ENCODE measurements at places on chromosomes 13 and 19. TPM values are rescaled to one million over a fixed set of nuclear protein-coding genes. Genes with fewer than 3 reads are reported as not detected.

DNA sequence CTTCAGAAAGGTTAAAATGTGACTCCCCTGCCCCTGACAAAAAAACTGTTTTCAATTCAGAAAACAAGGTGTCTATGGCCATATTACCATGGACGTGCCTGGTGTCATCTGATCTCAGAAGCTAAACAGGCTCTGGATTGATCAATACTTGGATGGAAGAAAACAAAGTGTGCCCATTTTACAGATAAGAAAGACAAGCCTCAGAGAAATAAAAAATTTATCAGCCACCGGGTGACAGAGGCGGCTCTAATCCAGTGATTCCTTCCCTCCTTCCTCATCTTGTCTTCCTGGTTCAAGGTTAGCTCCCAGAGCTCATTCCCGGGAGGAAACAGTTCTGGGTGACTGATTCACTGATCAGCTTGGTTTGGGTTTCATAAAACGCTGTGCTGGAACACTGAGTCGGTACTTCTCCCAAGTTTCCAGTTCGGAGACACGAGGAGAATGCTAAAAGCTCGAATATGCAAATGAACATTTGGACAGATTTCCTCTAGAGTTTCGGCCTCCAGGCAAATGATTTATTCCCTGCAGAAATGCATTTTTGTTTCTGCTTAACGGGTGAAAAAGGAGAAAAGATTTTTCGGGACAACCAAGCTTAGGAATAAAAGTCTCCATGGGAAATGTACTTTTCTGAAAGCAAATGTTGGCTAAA, 211.2 kb downstream of the UQCRFS1 start:
- DNase-seq = no peak

- no peak for DNase-seq
Measured at GRCh38 chr13:67343777-67344176, 113.6 kb upstream of the PCDH9 start.

DNA sequence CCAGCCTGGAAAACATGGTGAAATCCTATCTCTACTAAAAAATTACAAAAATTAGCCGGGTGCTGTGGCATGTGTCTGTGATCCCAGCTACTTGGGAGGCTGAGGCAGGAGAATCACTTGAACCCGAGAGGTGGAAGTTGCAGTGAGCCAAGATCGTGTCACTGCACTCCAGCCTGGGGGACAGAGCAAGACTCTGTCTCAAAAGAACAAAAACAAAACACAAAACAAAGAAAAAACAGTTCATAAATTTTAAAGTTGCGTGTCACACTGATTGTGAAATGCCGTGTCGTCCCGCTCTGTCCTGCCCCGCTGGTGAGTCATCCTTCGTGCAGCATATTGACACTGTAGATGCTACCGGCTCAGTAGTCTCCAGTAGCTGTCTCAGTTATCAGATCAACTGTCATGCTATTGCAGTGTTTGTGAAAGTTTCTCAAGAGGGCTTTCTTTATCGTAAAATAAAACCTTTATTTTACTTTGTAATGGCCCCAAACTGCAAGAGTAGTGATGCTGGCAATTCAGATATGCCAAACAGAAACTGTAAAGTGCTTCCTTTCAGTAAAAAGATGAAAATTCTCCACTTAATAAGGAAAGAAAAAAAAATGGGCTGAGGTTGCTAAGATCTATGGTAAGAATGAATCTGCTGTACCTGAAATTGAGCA, 36.4 kb upstream of the IGFL1 start:
- DNase-seq = peak; percentile 80

DNA sequence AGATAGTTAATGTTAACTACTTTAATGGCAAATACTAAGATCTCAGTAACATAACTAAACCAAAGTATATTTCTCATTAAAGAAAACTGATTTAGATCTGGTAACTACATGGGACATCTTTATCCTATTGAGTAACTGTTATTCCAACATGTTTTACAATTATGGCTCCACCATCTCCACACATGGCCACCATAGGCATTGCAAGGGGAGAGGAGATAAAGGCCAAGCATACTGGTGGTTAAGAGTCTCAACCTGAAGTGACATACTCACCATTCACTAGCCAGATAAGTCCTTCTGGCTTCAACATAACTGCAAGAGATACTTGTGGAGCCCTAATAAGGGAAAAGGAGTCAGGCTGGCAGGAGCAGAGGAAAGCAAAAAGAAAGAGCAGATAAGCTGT, 1586.4 kb upstream of the SPRY2 start:
- no peak for DNase-seq

GRCh38 chr13:33945477-33945876, 127.5 kb downstream of the RFC3 start:
- no peak for DNase-seq

Gene SLITRK5
- 0.07 TPM for total RNA-seq

DNA sequence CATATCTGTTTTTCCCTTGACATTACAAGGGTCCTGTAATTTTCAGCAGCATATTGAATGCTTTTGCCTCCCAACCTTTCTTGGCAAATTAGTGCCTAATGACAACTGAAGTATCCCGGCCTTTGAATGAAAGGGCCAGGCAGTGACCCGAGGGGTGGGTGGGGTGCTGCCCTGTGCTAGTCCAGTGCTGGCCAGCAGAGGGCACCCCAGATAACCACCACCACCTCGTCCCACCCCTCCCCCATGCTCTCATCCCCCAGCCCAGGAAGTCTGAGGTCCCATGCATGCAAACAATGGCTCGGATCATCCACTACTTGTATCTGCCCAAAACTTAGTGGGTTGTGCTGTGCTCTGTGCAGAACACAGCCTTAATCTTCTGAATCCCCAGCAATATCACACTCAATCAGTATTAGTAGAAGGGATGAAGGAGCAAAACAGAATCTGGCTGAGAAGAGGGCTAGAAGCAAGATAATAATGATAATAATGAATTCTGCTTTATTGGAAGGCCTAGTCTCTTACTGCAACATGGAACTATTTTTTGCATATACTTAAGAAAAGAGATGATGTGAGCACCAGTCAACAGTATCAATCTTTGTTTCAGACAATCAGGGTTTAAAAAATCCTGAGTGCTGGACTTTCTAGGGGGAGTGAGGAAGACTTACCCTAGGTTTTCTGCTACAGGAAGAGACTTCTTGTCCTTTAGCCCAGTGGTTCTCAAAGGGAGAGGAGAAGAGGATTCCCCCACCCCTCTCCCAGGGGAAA, 3.8 kb downstream of the ATP12A start:
- no peak for DNase-seq

DNA sequence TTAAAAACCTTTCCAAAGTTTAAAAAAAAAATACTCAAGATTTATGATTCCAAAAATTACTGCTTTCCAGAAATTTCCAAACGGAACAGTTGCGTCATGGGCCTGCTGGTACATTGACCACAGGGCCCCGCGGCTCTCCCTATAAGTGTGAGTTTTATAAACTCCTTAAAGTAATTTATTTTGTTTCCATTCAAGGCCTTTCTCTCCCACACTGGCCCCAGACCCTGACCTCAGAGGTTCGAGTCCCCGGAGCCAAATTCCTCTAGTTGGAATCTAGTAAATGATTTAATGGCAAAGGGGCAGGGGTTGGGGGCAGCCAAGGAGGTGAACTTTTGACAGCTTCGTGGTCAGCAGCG, 97.5 kb downstream of the INSR start:
- DNase-seq = peak; percentile 71

GRCh38 chr13:77034881-77035280, 7.9 kb upstream of the FBXL3 start:
- DNase-seq = no peak

Gene ONECUT3
- not detected for total RNA-seq

DNA sequence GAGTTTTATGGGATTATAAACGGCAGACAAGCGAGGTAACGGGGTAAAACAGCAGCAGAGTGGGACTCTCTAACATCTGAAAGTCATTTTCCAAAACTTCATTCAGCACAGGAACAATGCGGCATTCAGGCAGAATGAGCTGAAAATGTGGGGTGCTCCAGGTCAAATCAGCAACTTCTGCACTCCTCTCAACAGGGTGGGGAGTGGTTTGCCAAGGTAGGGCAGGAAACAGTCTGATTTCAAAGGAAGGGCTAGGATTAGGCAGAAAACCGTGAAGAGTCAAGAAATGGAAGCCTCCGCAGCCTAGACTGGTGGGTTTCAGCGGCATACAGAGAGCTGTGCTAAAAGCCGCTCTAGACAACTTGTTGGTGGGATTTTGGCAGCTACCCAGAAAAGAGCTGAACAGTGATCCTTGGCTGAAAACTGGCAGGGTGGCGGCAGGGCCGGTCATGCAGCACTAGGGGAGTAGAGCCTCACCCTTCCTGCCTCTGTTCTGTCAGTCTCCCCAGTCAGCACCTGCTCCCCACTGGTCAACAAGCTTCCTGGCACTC, 154.2 kb upstream of the KLF12 start:
- no peak for DNase-seq

DNA sequence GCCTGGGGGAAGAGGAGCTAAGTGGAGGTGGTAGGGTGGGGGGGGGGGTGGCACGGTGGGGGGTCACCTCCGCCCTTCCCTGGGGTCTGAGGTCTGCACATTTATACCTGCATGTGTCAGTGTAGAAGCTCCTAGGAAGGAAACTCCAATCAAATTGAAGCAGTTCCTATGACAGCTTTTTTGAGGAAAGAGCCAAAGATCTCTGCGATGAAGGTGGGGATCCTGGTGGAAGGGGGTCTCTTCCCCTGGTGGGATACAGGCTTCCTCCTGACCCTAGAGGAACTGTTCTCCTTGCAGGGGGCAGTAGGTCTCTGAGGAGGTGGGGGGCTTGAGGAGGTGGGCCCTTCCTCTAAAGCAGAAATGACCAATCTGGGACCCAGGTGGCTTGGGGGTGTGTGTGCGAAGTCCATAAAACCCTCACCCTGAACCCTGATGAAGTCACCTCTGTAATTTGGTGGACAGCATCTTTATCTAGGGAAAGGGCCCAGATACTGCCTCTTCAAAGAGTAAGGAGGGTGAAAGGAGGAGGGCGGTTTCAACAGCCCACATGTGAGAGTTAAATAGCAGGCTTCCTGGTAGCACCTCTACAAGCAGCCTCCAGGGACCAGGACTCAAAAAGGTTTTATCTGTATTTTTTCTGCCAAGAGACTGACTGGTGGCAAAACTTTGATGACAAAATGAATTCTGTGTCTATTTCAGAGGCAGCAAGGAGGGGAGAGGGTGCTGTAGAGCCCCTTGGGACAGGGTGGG, 12.9 kb downstream of the RANBP3 start:
- no peak for DNase-seq

DNA sequence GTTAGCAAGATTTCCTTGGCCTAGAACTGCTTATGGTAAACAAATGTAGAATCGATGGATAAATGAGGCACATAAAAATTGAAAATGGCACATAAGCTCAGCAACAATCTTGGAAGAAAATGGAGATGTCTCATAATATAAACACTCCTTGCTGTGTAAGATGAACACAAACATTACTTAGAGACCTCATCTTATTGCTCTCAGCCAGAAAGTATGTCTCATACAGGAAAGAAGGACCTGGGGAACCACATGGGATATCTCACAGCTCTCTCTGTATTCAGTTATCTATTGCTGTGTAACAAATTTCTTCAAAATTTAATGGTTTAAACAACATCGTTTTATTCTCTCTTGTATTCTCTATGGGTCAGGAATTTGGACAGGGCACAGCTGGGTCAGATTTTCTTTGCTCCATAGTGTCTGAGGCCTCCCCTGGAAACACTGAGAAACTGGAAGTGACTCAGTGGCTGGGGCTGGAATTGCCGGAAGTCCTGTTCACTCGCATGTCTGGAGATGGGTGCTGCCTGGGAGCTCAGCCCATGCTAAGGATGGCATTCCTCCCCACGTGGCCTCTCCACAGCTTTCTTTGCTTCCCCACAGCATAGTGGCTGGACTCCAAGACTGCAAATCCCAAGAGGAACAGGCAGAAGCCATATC, 105.1 kb downstream of the NUFIP1 start:
- DNase-seq = no peak

- no peak for DNase-seq
Measured at GRCh38 chr19:34834472-34835061, 61.6 kb upstream of the ZNF599 start.

Gene KCNC3
- 1.4 TPM for total RNA-seq

- no peak for DNase-seq
Measured at GRCh38 chr13:39779337-39780265, 124.1 kb downstream of the COG6 start.

DNA sequence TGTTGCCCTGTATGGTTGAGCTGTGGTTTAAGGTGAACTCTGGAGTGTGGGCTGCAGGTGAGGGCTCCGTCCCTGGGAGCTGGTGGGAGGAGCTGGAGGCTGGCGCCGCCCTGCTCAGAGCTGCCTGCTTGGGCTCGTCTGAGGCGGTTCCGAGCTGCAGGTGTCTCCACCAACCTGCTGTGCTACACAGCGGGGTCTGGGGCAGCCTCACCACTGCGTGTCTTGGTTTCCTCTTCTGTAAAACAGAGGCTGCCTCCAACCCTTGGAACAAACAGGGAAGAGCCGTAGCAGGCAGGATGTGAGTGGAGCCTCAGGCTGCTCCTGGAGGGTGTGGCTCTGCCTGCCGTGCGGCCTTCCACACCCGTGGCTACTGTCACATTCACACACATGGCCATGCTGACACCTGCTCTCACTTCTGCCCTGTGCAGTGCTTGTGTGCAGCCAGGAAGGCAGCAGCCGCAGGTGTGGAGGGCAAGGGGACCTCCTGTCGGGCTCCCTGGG, 21.4 kb downstream of the NAXD start:
- DNase-seq = no peak

- DNase-seq = no peak
Measured at GRCh38 chr19:43124360-43124759, 41.9 kb upstream of the PSG2 start.

GRCh38 chr13:93723316-93723715, 496.7 kb downstream of the GPC6 start:
- DNase-seq = no peak

- no peak for DNase-seq
Measured at GRCh38 chr19:3766520-3766919, 4.0 kb downstream of the MRPL54 start.

DNA sequence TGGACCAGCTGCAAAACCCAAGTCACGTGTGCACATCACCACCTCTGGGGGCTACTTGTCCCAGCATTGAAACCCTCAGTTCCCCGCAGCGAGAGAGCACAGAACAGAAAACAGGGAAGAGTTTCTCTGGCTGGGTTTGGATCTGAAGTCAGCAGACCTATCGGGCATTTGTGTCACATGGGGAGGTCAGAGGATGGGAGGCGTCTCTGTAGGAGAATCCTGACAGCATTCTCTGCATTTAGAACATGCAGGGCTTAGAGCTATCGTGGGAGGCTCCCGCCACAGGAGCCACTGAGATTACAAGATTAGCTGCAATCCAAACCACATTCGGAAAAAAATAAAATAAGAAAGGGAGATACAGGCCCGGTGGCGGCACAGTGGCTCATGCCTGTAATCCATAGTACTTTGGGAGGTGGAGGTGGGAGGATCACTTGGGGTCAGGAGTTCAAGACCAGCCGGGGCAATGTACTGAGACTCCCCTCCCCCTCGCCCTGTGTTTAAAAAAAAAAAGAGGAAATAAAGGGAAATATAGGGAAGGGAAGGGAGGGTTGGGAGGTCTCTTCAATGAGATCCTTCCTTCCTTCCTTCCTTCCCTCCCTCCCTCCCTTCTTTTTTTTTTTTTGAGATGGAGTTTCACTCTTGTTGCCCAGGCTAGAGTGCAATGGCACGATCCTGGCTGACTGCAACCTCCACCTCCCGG, 2.9 kb upstream of the TLE6 start:
- peak; percentile 91 for DNase-seq

Measured in right atrium auricular region (tissue), 2 donors.